ENCODE measurements at places on chromosomes 13 and 19. TPM values are rescaled to one million over a fixed set of nuclear protein-coding genes. Genes with fewer than 3 reads are reported as not detected.

The MEIOSIN gene
- total RNA-seq, result not detected

DNA sequence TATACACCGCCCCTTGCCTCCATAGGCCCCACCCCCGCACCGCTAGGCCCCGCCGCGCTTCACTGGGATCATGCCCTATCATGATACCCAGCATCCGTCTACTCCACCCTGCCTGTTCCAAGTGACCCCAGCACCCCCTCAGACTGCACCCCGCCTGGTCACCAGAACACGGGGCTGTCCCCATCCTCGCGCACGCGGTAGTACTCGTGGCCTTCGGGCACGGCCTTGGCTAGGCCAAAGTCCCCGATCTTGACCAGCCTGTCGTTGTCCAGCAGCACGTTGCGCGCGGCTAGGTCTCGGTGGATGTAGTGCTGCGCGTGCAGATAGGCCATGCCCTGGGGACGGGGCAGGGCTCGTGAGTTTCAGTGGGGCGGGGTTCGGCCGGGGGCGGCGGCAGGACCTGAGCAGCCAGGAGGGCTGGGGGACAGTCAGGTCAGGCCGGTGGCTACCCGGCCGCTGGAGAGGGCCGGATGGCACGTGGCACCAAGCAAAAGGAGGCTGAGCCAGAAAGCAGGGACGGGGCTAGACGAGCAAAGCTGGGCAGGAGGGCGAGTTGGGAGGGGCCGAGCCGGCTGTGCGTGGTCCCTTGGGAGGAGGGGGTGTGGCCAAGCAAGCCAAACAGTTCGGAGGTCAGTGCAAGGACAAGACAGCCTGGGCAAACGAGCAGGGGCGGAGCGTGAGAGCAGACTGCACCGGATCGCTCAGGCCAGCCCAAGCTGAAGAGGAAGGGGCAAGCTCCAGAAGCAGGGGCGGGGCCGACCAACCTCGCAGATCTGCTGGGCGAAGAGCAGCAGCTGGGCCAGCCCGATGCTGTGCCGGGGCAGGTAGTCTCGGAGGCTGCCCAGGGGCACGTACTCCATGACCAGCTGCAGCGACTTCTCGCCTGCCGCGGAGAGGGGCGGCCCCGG, 13.6 kb upstream of the ICAM3 start:
- no peak for DNase-seq
- H3K27me3 ChIP-seq, result no peaks in the 10 kb centered on the region
- H3K36me3 ChIP-seq, result no peaks in the 10 kb centered on the region
- no peaks in the 10 kb centered on the region for H3K4me1 ChIP-seq
- no peak overlapping the region for H3K4me3 ChIP-seq

The IFNL1 gene
- total RNA-seq, result not detected

The FCGBP gene
- 1,799 TPM for total RNA-seq
